ENCODE measurements at places on chromosomes 3 and 15.

- DNase-seq = no peak
Observed at GRCh38 chr15:62297522-62297921, 132.4 kb upstream of the C2CD4B start.

- no peak for DNase-seq
Observed at GRCh38 chr15:101486696-101487459, 2.6 kb downstream of the PCSK6 start.

- no peak for DNase-seq
Observed at GRCh38 chr3:135752851-135753250, 212.7 kb upstream of the PPP2R3A start.

DNA sequence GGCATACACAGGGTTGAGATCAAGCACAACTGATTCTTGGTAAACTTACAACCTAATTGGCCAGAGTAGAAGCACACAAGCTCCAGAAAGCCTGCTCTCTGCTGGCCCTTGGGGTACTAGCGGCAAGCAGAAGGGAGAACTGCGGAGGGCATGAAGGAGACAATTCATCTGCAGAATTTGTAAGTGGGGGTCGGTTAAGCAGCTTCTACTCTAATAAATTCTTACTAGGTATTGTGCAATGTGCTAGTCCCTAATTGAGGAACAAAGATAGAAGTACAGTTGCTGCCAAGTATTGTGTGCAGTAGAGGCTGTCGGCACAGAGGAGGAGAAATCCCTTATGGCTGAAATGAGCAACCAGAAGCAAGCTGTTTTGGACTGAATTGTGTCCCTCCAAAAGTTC, 91.2 kb upstream of the VEPH1 start:
- DNase-seq = no peak

GRCh38 chr3:63582943-63583500, 69.5 kb upstream of the SNTN start:
- no peak for DNase-seq

GRCh38 chr15:69926006-69926405, 171.7 kb downstream of the TLE3 start:
- no peak for DNase-seq

DNA sequence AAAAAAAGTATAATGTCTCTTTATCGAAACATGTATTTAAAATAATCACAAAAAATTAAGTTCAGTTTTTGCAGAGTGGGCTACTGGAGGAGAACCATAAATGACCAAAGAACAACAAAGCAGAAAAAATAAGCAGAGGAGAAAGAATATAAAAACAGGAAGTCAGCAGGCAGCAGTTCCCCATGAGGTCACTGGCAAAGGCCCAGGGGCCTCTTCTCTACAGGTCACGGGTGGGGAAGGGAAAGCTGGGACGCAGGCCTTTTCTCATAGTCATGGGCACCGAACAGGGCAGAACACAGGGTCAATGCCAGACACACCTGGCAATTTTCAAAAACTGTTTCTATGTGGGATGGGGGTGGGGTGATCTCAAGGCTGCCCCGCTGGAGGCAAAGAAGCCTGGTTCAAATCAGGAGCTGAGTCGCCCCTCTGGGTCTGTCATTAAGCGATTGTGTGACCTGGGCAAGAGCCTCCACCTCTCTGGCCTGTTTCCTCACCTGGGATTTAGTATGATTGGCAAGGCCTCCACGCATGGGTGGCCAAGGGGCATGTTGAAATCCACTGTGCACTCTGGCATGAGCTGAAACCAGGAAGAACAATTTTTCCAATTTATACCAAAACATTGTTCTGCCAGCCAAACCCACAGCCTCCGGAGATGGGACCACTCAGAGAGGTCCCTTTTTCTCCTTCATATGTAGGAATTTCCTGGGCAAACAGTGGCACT, 43.8 kb upstream of the UACA start:
- no peak for DNase-seq

DNA sequence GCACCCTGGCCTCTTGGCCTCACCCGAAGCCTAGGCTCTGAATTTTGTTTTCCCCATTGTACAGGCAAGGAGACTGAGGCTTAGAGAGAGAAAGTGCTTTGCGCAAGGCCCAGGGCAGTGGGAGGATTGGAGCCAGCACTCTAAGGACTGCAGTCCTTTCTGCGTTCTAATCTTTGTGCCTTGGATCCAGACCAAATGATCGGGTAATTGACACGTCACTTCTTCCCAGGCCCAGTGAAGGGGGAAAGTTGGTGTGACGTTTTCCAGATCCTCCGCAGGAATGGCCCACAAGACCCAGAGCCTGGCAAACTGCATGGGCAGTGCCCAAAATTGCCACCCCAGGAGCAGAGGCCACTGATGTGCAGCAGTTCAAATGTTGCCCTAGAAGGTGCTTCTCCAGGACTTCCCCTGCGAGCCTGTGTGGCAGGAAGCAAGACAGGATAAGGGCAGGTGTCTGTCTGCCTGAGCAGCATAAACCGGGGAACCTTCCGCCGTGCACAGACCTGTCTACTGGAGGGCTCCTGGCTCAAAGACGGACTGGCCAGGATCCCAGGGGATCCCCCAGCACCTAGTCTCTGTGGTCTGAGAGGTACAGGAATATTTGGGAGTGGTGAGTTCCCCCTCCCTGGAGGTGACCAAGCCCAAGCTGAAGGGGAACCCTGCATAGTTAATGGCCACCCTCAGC, 194.5 kb upstream of the TLE3 start:
- no peak for DNase-seq

- no peak for DNase-seq
Observed at GRCh38 chr3:74067296-74067695, 442.6 kb upstream of the PDZRN3 start.

DNA sequence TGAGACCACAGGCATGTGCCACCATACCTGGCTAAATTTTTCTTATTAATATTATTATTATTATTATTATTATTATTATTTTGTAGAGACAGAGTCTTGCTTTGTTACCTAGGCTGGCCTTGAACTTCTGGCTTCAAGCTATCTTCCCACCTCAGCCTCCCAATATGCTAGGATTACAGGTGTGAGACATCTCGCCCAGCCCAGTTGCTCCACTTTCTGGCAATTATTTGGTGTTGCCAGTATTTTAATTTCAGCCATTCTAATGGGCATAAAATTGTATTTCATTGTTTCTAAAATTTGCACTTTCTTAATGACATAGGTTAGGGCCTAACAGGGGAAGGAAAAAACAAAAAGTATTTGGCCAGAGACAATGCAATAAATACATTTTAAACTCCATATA, 1217.6 kb upstream of the ALCAM start:
- no peak for DNase-seq

GRCh38 chr3:174355505-174355904, 503.6 kb upstream of the NAALADL2 start:
- no peak for DNase-seq

GRCh38 chr15:89740137-89740536, 10.9 kb downstream of the MESP1 start:
- no peak for DNase-seq

GRCh38 chr3:126423191-126424038, 28.7 kb downstream of the CFAP100 start:
- DNase-seq = no peak

DNA sequence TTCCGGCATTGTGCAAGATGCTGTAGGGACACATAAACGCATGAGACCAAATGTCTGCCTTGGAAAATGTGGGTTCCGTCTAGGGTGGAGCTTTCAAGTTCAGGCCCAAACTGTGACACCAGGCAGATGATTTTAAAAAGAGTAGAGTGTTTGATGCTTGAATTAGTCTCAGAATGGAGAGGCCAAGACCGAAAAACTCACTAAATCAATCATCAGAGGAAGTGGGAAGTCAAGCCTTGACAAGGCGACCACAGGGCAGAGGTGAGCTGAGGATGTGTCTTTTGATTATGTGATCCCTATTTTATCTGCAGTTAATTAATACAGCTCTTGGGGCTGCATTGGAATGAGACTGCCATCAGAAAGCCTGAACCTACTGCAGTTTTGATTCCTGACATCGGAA, 275.4 kb downstream of the ABHD5 start:
- no peak for DNase-seq

DNA sequence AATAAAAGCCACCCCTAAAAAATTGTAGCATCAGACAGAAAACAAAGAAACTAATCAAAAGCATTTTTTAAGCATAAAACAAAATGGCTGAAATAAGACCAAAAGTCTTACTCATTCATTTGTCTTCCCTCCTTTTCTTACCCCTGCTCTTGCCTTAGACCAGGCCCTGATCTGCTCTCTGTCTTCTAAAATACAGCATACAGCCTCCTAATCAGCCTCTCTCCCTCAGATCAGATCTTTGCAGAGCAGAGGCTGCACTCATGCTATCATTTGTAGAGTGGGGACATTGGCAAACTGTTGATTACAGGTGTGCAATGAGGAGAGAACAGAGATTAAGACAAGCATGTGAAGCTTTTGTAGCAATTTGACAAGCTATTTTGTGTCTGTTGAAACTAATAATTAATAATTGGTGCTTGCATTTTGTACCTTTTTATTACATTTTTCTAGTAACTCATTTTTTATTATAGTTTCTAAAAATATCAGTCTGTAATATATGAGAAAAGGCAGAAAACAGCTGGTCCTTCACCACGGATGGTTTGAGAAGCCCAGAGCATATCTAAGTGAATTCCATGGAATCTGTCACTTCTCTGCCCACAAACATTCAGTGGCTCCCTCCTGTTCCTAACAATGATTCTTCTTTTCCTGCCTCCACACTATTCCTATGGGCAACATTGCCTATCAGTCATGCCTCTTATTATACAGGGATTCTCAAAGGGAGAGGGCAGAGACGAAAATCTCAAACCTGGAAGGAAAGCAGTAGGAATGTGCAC, 286.2 kb upstream of the STT3B start:
- no peak for DNase-seq

GRCh38 chr3:57179580-57180410, 14.6 kb upstream of the IL17RD start:
- DNase-seq = no peak

DNA sequence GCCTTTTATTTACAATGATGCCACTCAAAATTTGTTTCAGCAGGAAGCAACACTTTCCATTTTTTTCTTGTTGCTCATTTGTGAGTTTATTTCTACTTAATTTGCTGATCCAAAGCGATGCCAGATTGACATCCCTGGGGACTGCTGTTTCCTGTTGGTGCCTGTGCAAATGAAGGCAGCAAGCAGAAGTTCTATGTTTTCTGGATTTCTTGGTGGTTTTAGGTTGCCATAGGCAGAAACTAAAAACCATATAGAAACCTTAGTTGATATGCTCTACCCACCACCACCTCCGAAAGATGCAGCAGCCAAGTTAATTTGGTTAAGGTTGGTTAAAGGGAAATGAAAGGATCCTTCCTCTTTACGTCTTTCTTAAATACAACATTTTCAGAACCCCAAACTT, 356.2 kb downstream of the RBMS3 start:
- no peak for DNase-seq

GRCh38 chr15:78422571-78423340, 15.3 kb upstream of the IREB2 start:
- DNase-seq = no peak

DNA sequence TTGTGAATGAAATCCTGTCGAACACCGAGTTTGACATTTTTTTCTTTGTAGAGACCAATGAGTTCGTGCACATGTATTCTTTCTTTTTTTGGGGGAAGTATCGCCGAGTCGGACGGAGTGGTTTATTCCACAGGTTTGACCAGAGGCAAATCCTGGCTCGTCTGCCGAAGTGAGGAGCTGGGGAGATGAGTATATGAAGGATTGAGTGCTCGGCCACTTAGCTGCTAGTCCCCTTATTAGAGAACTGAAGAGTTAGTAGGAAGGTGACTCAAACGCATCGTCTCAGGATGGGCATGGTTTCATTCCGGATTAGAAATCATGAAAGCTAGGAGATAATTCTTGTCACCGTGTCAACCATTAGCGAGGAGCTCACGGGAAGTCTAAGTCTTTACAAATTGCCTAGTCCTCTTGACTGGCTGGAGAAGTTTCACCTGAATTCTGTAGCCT, 154.7 kb upstream of the GOLIM4 start:
- no peak for DNase-seq

DNA sequence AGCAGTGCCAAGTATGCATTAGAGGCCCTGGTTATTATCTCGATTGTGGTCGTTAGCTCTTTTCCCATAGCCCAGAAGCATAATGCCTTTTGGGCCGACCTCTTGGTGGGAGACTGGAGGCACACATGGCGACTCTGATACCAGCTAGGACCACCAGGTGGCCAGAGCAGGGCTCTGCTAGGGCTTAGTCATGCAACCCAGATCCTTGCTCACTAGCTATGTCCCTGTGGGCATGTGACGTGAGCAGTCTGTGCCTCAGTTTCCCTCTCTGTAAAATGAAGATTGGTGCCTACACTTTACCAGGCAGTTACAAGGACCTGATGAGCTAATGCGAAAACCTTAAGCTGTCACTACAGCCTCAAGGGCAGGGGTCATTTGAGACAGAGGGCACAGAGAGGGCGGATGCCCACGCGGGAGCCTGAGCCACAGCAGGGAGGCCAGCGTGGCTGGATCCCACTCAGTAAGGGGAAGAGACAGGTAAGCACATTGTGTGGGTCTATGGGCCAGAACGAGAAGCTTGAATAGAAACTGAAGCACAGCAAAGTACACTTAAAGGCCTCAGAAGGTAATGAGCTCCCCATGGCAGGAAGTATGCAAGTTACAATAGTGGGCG, 8.8 kb downstream of the KLF15 start:
- no peak for DNase-seq

DNA sequence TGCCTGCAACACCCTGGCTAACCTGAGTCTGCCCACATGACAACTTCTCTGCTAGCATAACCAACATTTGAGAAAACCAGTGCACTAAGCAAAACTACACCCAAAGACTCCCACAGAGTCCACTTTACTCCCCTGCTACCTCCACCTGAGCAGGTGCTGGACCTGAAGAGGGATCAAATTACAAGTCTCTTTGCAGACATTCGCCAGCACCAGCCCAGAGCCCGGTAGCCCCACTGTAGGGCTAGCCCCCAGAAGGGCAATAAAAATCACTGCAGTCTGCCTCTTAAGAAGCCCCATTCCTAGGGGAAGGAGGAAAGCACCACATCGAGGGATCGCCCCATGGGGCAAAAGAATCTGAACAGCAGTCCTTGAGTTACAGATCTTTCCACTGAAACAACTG, 472.2 kb downstream of the GRM7 start:
- DNase-seq = no peak

- DNase-seq = no peak
Observed at GRCh38 chr15:42088801-42089640, 5.3 kb downstream of the PLA2G4D start.

GRCh38 chr15:98358971-98359370, 289.4 kb upstream of the IGF1R start:
- DNase-seq = no peak

GRCh38 chr3:9784965-9785364, 7.3 kb downstream of the TADA3 start:
- no peak for DNase-seq

DNA sequence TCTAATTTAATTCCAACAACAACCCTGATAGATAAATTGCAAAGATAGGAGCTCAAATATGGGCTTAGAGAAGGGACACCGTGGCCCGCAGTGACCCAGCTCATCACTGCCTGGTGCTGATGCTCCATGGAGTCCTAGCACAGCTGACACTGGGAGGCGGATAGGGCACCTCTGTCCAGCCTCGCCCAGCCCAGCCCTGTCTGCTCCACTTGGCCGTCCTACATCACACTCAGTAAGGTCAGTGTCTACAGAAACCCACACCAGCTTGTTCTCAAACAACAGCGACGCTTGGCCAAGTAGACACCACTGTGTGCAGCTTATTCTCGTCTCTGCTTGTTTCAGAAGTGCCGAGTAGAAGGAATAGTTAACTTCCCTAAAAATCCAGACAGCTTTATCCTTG, 33.9 kb downstream of the GABRB3 start:
- DNase-seq = no peak

- no peak for DNase-seq
Observed at GRCh38 chr3:121757087-121757811, 7.7 kb upstream of the GOLGB1 start.

- DNase-seq = no peak
Observed at GRCh38 chr3:189577050-189577951, 53.9 kb upstream of the TP63 start.

GRCh38 chr3:150147776-150148175, 177.1 kb upstream of the PFN2 start:
- no peak for DNase-seq

Data from epithelial cell of proximal tubule (primary cell).